ENCODE measurements at places on chromosomes 1 and 21.

DNA sequence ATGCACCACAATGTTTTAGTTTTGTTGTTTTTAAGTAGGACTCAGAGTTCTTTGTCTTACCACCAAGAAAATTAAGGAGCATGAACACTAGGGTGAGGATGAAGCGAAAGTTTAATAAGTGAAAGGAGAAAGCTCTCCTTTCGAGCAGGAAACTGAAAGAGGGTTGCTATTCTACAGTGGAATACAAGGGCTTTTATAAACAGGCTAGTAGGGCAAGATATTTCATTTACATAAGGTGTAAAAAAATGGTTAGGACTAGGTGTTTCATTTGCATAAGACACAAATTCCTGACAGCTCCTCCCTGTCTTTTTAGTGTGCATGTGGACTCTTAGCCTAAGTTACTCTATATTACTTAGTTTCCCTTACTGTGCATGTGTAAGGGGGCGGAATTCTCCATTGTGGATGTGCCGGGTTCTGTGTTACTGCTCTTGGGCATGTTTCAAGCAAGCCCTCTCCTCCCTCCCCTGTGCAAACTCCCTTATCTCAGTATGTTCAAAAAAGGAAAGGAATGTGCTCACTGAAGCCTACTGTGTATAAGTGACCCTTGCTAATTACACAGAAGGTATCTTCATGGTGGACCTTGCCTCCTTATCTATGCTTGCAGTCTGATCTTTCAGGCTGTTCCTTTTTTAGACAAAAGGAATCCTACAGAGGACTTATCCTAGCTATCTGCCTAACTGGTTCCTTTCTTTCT is 7.3 kb downstream of the TSHB start:
- no peak for DNase-seq

DNA sequence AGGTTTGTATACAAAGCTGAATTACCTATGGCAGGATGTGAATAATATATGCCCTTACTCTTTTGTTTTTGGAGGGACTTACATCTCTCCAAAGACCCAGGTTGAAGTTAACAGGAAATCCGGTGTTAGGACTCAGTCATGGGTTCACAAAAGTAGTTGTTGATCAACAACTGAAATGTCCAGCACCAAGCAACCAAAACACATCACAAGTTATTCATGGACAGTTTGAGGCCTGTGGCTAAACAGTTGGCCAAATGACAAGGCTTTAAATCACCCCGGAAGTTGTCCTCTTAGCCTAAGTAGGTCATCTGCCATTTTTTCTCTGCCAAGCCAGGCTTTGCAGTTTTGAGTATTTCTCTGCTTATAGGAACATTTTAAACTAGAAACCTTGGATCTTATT is 89.9 kb downstream of the CD247 start:
- DNase-seq, result no peak

DNA sequence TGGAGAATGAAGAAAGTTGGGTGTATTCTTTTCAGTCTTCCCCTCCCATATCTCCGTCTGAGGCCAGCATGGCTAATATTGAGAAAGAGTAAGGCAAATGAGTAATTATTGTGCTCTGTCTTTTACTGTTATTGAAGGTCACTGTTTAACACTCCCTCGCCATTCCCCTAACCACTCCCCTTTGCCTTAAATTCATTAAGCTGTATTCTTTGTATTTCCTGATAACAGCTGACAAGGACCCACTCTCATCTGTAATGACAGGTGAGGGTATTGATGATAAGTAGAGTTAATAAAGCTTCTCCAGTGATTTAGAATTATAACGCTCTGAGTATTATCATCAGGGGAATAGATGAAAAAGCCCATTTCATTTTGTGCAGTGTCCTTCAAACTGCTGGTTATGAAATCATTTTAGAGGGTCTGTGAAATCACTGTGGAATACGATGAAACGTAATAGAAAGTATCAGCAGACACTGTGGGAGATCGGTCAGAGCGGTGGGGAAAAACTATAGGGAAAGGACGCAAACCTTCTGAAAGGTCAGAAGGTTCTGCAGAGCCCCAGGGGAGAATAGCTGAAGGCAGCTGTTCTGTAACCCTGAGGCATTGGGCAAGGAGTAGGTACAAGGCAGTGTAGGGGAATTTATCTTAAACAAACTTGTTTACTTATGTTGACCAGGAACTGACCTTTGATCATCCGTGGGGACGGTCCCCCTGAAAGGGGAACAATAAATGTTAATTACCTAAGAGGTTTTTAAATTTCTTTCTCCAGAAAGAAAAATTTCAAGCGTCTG is 46.3 kb upstream of the CACYBP start:
- no peak for DNase-seq

DNA sequence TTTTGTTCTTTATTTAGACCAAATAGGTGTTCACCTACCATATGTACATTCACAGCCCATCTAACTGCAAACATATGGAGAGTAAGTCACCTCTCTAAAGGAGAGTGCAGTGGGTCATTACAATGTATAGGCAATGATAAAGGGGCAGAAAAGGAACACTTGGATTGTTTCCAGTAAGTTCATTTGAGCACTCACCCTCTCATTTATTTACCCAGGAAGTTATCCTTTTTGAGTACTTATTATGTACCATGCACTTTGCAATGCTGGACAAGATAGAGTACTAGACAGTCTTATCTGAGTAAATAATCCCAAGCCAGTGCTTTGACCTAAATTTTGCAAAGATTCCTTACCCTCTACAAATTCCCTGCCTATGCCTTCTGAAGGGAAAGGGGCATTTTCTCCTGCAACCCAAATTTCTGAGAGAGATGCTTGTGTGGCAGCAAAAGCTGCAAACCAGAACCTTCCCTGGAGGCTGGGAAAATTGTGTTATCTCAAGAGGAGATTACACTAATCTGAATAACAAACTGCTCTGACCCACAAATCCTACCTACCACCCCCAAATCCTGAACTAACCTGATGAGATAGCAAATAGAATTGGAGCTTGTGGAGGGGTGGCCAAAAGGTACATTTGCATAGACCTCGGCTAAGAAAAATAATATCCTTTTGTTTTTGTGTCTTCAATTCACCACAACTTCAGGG is 18.6 kb upstream of the RGS8 start:
- DNase-seq, result no peak

- DNase-seq, result no peak
Observed at GRCh38 chr1:32001863-32002262, 11.8 kb upstream of the KHDRBS1 start.

- no peak for DNase-seq
Observed at GRCh38 chr1:39332828-39333227, 128.3 kb downstream of the MACF1 start.

- no peak for DNase-seq
Observed at GRCh38 chr1:168671782-168672181, 57.2 kb downstream of the DPT start.

DNA sequence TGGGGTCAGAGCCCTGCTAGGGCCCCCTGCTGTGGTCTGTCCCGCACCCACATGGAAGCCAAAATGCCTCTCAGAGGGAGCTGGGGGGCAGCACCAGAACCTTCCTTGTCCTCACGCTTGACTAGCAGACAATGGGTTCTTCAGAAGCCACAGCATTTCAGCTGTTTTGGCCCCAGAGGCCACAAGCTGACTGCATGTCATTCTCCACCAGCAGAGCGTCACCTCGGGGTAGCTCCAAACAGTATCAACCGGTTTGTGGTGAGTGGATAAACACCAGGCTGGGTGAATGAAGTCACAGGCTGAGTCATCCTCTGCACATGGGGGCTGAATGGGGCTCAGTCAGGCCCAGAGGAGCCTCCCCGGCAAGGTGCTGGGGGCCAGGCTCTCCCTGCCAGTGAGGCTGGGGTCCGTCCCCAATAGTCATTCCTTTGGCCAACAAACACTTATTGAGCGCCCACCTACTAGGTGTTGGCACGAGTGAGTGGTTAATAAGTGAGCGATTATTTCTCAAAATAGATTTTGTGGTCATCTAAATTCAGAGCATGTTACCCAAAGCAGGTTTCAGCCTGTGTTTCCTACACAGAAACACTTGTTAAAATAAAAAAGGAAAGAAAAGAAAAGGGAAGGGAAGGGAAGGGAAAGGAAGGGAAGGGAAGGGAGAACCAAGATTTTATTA is 9.1 kb downstream of the OLIG1 start:
- DNase-seq, result no peak

All from osteocyte (in vitro differentiated cells).